Breast epithelium (tissue), 4 donors: ENCODE measurements at places on chromosomes 1 and 21. TPM values are rescaled to one million over a fixed set of nuclear protein-coding genes. Genes with fewer than 3 reads are reported as not detected.
A peak's percentile ranks its signal among the peaks of the same experiment; 100 is the strongest.

DNA sequence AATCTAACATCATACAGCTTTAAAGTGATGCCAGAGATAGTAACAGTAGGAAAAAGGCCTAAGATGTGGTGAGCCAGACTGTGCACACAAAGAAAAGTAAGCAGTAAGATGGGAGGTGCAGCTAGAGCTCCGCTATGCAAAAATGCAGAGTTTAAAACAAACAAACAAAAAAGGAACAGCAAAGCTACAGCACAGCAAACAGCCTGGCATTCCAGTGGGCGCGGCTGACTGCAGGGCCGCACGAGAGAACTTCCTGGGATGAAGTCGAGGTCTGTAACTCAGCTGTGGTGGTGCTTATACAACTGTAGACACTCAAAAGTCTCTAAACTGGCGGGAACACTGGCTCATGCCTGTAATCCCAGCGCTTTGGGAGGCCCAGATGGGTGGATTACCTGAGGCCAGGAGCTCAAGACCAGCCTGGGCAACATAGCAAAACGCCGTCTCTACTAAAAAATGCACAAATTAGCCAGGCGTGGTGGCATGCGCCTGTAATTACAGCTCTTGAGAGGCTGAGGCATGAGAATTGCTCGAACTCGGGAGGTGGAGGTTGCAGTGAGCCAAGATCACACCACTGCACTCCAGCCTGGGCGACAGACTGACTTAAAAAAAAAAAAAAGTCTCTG is 30.1 kb downstream of the PRDM15 start:
- H3K4me3 ChIP-seq, result no peak overlapping the region
- no peak for DNase-seq
- H3K36me3 ChIP-seq, result no peaks in the 10 kb centered on the region
- no peaks in the 10 kb centered on the region for H3K27me3 ChIP-seq
- no peak overlapping the region for H3K27ac ChIP-seq
- no peaks in the 10 kb centered on the region for H3K4me1 ChIP-seq

DNA sequence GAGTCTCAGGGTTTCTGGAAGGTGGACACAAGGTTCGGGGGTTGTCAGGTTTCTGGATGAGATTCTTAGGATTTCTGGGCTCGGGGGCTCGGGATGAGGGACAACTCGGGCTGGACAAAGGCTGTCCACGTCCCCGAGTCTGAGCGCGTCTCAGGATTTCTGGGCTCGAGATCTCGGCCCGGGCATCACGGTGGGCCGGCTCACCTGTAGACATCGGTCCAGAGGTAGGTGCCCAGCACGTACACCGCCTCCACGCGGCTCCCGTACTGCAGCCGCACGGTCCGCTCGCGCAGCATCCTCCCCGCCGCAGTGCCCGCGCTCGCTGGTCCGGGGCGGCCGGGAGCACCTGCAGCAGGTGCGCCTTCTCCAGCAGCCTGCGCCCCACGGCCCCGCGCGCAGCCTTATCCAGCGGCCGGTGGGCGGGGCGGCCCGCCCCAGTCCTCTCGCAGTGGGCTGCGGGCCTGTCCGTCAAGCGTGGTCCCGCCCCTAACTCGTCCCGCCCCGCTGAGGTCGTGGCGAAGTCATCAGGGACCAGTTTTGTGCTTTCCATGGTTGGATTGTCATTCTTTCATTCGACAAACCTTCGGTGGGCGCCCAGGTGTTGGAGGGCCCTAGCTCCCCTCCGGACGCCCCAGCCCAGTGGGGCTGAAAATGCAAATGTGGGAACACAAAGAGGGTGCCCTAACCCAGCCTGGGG is at the start of gene PADI2:
TSS of gene PADI2 (minus strand) at position 376 of the 697 bp plus-strand sequence. CDS start at position 296, 80 bp downstream.
- DNase-seq, result peak; percentile 72
- H3K36me3 ChIP-seq, result no peaks in the 10 kb centered on the region
- no peaks in the 10 kb centered on the region for H3K4me1 ChIP-seq
- H3K4me3 ChIP-seq, result peak within 1 kb of the TSS; percentile 22

DNA sequence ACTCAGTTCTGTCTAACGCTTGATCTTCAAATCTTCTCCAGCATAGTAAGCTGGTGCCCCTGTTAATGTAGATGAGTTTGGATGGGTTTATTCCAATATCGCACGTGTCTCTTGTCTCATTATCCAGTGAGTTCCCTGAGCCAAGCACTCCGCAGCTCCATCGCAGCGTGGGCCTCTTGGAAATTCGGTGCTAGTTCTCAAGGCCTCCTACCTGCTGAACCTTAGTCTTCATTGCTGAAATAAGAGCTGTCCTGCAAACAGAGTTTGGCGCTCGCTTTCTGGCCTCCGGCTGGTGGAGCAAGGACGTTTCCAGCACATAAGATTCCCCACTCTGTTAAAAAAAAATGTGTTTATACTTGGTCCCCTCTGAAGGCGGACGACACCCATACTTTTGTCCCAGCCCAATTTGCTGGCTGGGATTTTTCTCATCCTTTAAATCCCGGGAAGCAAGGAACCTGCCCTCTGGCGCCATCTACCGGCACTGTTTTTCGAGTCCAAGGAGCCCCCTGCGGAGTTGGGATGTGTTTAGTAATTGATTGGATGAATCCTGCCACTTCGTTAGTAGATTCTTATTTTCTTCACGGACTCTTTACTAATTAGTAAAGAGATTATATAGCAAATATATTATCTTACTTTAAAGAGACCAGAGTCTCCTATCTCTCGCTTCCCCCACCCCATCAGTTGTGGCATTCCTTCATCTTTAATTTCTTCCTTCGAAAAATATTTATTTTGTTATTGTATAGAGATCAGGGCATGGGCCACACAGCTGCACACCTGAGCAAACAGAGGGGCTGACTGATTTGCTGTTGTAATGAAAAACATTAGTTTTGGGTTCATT is 14.7 kb downstream of the JUN start:
- no peaks in the 10 kb centered on the region for H3K36me3 ChIP-seq
- no peaks in the 10 kb centered on the region for H3K4me1 ChIP-seq
- no peak overlapping the region for H3K27ac ChIP-seq
- DNase-seq, result peak; percentile 84
- no peaks in the 10 kb centered on the region for H3K27me3 ChIP-seq

DNA sequence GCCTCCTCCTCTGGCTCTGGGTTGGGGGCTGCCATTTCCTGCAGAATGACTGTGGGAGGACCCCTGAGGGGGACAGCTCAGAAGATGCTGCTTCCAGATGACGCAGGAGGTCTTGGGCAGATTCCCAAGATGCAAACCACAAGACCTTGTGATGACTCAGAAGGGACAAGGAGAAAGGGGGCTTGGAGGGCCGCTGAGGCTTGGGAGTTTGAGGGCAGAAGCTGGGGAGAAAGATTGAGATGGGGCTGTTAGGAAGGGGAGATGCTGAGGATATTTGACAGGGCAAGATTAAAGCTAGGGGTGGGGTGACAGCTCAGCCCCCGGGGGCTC is 7.5 kb downstream of the PTPRU start:
- no peaks in the 10 kb centered on the region for H3K36me3 ChIP-seq
- H3K27me3 ChIP-seq, result no peaks in the 10 kb centered on the region
- DNase-seq, result no peak
- no peak overlapping the region for H3K4me3 ChIP-seq
- peak overlapping the region; percentile 7 for H3K27ac ChIP-seq

- H3K36me3 ChIP-seq, result no peaks in the 10 kb centered on the region
- H3K4me1 ChIP-seq, result peaks cover 15% of the 10 kb centered on the region
- H3K27me3 ChIP-seq, result no peaks in the 10 kb centered on the region
- peak overlapping the region; percentile 95 for H3K27ac ChIP-seq
Observed at GRCh38 chr1:37474697-37475379, 458 bp downstream of the ZC3H12A start.

DNA sequence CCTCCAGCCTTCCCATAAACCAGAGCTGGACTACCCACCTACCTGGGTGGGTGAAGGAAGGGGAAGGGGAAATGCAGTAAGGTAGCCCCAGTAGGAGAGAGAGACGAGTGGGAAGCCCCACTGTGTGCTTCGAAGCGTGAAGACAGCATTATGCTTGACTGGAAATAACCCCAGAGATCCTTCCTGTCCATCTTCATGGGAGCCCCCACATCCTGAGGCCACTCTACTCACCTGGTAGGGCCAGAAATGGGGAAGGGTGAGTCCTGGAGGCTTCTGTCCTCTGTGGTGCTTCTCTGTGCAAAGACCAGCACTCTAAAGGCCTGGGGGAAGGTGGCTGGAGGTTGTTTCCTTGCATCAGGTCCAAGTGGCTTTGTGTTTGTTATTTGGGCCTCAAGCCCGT is 10.0 kb upstream of the RASSF5 start:
- no peak for DNase-seq
- no peak overlapping the region for H3K4me3 ChIP-seq
- no peaks in the 10 kb centered on the region for H3K4me1 ChIP-seq

- DNase-seq, result no peak
- no peaks in the 10 kb centered on the region for H3K27me3 ChIP-seq
- no peaks in the 10 kb centered on the region for H3K4me1 ChIP-seq
- no peak overlapping the region for H3K27ac ChIP-seq
- H3K4me3 ChIP-seq, result no peak overlapping the region
Observed at GRCh38 chr21:35764586-35764985, 295.7 kb downstream of the SETD4 start.

GRCh38 chr1:244216836-244217235 is 165.8 kb downstream of the ZBTB18 start:
- no peaks in the 10 kb centered on the region for H3K27me3 ChIP-seq
- no peak overlapping the region for H3K4me3 ChIP-seq
- no peak overlapping the region for H3K27ac ChIP-seq
- no peaks in the 10 kb centered on the region for H3K4me1 ChIP-seq
- DNase-seq, result no peak

- H3K4me1 ChIP-seq, result no peaks in the 10 kb centered on the region
- H3K36me3 ChIP-seq, result no peaks in the 10 kb centered on the region
- no peak overlapping the region for H3K4me3 ChIP-seq
- no peak overlapping the region for H3K27ac ChIP-seq
Observed at GRCh38 chr1:3988431-3988830, 88.4 kb upstream of the C1orf174 start.

- H3K4me3 ChIP-seq, result no peak overlapping the region
- H3K27me3 ChIP-seq, result no peaks in the 10 kb centered on the region
- H3K36me3 ChIP-seq, result no peaks in the 10 kb centered on the region
- no peaks in the 10 kb centered on the region for H3K4me1 ChIP-seq
Observed at GRCh38 chr1:78355656-78356055, 135.1 kb upstream of the PTGFR start.

DNA sequence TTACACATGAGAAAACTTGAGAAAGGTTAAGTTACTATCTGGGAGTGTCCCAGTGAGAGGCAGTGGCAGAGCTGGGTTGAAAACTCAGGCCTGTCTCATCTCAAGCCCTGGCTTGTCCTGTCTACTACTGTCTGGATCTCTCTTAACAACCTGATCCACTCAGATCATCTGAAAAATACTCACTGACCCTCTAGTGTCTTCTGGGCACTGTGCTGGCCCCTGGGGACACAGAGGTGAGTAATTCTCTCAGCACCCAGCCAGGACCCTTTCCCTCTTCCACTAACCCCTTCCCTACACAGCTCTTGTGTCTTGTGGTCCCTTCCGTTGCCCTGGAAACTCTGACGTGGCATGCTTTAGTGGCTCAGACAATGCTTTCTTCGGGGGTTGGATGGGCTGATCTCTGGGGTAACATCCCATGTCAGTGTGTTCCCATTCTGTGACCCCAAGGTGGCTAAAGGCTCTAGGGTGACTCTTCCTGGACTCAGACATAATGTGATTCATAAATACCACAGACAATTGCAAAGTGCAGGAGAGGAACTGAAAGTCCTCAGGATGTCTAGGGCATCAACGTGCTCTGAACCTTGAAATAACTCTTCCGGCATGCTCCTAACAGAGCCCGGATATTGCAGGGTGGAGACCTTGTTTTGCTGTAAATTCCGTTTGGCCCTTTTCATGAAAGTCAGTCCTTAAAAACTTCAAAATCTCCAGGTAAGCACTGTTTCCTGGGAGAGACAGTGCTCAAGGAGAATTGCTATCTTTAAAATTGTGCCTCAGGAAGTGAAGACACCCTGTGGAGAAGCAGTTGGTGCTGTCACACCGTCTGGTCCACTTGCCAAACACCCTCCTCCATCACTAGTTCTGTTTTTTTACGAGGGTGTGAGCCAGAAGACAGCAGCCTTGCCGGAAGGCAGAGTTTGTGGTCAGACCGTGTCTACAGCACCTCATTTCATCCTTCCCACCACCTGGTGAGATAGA is 4.0 kb downstream of the SHISAL2A start:
- no peak overlapping the region for H3K4me3 ChIP-seq
- H3K27ac ChIP-seq, result no peak overlapping the region
- no peak for DNase-seq
- H3K4me1 ChIP-seq, result peaks cover 3% of the 10 kb centered on the region
- no peaks in the 10 kb centered on the region for H3K27me3 ChIP-seq
- H3K36me3 ChIP-seq, result no peaks in the 10 kb centered on the region

GRCh38 chr1:158434741-158435140 is 8.7 kb upstream of the OR10K2 start:
- H3K27ac ChIP-seq, result no peak overlapping the region
- no peaks in the 10 kb centered on the region for H3K4me1 ChIP-seq
- no peaks in the 10 kb centered on the region for H3K27me3 ChIP-seq

GRCh38 chr21:32710069-32710784 is 17.6 kb downstream of the SYNJ1 start:
- H3K27me3 ChIP-seq, result no peaks in the 10 kb centered on the region
- no peak for DNase-seq
- no peak overlapping the region for H3K27ac ChIP-seq
- no peaks in the 10 kb centered on the region for H3K36me3 ChIP-seq
- no peaks in the 10 kb centered on the region for H3K4me1 ChIP-seq

Gene PDC
- total RNA-seq, result not detected

Gene TSPAN2
- total RNA-seq, result 3.7 TPM

Gene TIAM1
- total RNA-seq, result 17.7 TPM

Gene PAQR7
- total RNA-seq, result 8.2 TPM

Gene HMCN1
- total RNA-seq, result 11.9 TPM

Gene BEST4
- 0.66 TPM for total RNA-seq
